ENCODE measurements at places on chromosomes 6 and 20.

- no peak for DNase-seq
These were observed 9.3 kb upstream of the NCR2 start for GRCh38 chr6:41326092-41326491.

DNA sequence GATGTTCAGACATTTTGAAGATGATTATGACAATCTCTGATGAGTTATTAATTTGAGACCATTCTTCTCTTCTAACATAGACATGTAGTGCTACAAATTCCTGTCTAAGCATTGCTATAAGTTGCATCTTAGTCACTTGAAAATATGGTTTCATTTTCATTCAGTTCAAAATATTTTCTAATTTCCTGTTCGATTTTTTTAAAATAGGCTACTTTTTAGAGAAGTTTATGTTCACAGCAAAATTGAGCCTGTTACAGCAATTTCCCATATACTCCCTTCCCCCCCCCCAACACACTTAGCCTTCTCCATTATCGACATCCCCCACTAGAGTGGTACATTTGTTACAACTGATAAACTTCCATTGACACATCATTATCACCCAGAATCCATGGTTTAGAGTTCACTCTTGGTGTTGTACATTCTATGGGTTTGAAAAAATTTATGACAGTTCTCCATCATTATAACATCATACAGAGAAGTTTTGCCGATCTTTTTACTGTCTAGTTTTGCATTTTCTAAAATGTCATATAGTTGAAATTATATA is 31.2 kb downstream of the PLAGL1 start:
- no peak for DNase-seq

DNA sequence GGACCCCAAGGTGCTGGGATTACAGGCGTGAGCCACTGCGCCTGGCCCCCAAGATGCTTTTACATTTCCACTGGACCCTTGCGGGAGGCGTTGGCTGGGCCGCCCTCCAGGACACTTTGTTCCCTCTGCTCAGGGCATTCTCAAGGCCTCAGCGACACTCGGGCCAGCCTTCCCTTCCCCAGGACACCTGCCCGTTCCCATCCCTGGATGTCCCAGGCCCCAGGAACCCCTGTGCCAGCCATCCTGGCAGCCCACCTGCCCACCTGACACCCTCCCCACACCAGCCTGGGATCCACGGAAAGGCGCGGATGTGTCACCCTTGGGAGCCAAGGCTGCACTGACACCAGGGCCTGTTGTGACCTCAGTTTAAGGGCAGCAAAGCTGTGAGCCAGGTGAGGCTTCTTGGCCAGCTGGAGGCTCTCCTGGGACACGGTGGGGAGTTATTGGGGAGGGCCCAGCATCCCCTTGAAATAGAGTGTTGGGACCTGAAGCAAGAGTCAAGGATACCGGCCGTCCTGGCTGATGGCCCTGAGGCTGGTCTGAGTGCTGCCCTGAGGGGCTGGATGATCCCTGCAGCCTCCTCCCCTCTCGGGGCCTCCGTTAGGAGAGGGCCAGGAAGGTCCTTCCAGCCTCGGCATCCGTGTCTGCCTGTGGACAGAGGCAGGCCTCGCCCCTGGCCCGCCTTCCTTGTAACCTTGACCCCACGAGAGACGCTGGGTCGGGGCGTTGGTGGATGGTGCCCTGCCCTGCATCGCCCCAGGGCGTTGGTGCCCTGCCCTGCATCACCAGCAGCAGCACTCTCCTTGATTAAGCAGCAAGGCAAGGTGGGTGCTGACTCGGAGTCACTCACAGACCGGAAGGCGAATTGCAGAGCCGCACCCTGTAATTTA is 84.2 kb upstream of the BHLHE23 start:
- no peak for DNase-seq

- no peak for DNase-seq
These were observed 3.8 kb upstream of the CUL9 start for GRCh38 chr6:43178150-43178549.

- DNase-seq, result no peak
These were observed 115.9 kb downstream of the QKI start for GRCh38 chr6:163530406-163530805.

DNA sequence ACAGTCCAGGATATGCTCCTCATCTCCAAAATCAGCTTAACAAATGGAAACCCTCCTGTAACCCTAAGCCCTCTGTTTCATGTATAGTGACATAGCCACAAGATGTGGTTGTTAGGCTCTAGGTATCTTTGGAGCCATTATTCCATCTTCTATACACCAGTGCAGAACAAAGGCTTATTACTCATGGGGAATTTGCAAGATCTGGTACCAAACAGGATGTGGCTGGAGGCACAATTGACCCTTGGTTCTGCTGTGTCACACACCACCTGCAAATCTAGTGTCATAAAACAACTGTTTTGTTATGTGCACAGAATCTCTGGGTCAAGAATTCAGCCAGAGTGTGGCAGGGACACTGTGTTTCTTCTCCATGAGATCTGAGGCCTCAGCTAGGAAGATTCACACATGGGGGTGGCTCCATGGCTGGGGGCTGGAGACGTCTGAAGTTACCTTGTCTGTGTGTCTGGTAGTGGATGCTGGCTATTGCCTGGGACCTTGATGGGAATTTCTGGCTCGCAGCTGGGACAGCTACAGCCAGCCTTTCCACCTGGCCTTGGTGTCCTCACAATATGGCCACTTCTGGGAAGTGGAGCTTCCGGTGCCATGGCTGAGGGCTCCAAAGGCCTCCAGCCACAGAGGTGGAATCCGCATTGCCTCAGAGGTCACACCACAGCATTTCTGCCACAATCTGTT is 369.9 kb downstream of the CDH26 start:
- DNase-seq, result no peak

GRCh38 chr6:53926505-53926904 is 131.7 kb downstream of the LRRC1 start:
- no peak for DNase-seq

GRCh38 chr6:113450061-113450465 is 407.1 kb upstream of the MARCKS start:
- DNase-seq, result no peak
